Activated T-cell treated with anti-CD3 and anti-CD28 coated beads, Interleukin-2, amount 50 U/mL, for 72 hours (primary cell): ENCODE measurements at places on chromosomes 6 and 20.
A peak's percentile ranks its signal among the peaks of the same experiment; 100 is the strongest.

- DNase-seq = no peak
These were observed 53.2 kb upstream of the BMP2 start for GRCh38 chr20:6714279-6714711.

DNA sequence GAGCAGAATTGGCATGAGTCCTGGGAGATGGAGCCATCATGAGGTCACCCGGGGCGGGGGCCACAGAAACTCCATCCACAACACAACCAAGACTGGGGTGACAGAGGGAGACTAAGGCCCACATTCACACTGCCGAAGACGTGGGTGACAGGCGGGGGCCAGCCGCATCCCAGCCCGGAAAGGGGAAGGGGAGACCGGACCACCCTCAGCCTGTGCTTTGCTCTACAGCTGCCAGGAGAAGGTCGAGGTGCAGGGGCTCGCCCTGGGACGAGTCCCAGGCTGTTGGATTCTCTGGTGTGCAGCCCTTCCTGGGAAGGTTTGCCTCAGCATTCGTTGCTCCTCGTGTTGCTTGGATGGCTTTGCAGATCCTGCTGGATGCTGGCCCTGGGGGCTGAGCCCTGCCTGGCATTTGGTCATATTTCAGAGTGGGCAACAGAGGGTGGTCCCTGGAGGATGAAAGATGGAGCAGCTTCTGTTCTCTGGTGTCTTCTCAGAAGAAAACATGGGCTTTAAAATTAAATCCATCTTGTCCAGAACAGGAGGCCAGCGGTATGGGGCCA lies 328.9 kb downstream of the TAF4 start:
- DNase-seq = no peak

DNA sequence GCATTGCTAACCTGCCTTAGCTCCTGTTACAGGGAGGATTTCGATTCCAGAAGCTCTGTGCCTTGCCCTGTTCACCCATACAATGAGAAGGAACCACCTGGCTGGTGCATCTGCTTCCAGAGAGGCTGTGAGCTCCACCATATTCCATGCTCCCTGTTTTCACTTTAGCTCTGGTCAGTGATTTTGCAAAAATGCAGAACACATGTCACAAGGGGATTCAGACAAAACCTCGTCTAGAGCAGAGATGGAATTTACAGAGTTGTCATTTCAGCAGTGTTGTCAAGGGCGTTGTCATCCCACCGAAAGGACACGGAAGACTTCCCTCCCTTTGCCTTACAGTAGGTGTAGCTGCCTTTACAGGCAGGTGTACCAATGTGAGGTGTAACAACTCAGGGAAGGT lies 223.0 kb upstream of the ARID1B start:
- no peak for DNase-seq

DNA sequence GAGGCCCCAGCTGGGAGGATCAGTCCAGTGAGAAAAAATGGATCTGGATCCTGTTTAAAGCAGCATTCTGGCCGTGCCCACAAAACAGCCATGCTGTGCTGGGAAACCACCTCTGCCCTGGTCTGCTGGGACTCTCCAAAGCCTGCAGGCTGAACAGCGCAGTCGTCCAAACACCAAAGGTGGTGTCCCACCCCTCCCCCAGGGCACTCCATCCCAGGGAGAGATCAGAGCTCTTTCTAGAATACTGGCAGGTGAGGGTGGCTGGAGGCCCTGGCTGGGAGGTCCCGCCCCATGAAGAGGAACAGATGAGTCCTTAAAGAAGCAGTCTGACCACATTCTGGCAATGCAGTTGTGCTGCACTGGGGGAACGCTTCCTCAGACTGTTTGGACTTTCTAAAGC lies 84.6 kb downstream of the MRAP2 start:
- DNase-seq = no peak

GRCh38 chr6:154569156-154569862 lies 58.8 kb upstream of the CNKSR3 start:
- no peak for DNase-seq

DNA sequence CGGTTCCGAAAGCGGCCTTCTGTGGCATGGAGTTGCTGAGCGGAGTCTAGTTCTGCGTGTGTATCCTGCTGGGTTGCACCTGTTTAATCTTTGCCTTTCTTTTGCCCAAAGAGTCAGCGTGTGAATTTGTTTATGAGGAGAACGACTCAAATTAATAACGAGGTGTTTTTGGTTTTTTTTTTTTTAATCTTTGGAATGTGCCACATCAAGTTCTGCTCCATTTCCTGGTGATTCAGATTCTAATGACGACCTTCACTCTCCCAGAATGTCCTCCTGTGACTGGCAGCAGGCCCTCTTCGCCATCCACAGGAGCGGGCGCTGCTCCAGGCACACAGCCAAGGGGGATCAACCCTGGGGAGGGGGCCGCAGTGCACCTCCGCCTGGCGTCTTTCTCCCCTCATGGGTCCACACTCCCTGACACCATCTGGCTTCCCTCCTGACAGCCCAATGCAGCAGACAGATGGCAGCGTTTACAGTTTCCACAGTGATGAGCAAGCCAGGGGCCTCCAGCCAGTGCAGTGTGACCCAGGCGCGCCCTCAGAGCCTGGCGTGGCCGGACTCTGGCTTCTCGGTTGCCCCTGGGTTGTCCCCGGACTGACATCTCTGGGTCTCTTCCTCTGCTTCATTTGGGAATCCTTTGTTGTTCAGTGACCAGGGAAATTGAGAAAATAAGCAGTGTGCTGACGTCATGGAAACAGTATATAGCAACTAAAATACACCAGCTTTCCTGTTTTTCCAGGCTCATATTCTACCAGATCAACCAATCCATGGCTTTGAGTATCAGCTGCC lies 27.5 kb upstream of the AFDN start:
- no peak for DNase-seq

DNA sequence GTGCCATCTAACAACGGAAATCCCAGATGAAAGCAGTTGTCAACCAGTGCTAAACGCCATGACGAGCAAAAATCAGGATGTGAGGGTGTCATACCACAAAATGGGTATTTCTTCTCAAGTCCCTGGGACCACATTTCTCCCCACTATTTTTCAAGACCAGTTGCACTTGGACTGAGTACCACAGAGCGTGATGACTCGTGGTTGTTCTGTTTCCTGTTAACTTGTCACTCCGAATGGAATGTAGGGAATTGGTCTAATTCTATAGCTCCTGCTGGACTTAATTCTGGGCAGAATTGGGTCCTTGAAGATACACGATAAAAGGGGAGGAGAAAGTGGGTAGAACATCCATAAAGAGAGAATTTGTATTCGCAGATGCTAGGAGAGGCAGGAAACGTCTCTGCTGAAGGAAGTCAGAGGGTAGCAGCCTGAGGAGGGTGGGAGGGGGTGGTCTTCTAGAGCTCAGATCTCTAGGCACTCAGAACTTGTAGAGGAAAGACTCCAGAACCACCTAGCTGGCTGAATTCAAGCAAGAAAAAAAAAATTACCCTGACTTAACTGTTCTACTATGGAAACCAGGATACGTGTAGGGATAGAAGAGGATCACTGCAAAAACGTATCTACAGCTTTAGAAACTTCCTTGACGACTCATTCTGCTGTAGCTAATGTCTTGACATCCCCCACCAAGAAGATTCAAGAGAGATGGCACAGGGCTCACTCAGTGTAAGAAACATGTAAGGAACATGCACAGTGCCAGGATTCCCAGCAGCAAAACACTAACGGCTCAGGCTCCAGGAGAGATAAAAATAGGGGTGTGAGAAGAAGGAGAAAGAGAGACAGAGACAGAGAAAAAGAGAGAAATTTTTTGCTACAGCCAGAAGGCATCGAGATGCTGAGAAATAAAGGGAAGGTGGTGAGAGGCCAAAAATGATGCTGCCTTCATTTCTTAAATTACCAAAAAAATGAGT lies 494.7 kb downstream of the CD83 start:
- no peak for DNase-seq

GRCh38 chr6:15460110-15460727 lies 202.6 kb downstream of the DTNBP1 start:
- no peak for DNase-seq

DNA sequence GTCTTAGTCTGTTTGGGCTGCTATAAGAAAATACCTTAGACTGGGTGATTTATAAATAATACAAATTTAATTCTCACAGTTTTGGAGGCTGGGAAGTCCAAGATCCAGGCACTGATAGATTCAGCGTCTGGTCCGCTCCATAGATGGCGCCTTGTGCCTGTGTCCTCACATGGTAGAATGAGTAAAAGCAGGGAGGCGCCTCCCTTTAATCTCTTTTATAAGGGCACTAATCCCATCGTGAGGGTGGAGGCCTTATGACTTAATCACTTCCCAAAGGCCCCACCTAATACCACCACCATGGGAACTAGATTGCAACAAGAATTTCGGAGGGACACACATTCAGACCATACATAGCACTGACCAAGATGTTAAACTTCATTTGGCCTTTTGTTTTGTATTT lies 91.2 kb upstream of the TMEM181 start:
- no peak for DNase-seq

DNA sequence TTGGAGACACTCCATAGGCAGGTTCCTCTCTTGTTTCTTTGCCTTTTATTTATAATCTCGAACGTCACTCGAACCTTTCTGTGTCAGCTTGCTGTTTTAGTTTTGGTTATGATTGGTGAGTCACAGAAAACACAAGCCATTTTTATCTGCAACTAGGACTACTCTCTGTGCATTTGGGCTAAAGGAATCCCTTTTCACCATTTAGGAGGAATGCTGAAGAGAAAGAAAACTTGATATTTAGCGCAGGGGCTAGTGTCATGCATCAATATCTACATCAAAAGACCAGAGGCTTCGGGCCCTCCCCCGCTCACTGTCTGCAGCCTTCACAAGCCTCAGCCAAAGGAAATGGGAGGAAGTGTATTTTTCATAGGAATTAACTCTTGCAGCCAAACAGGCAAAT lies 507.8 kb upstream of the CITED2 start:
- DNase-seq = no peak

GRCh38 chr6:53614676-53615075 lies 50.9 kb downstream of the KLHL31 start:
- DNase-seq = no peak

- no peak for DNase-seq
These were observed 30.1 kb upstream of the SULF2 start for GRCh38 chr20:47815416-47815806.

DNA sequence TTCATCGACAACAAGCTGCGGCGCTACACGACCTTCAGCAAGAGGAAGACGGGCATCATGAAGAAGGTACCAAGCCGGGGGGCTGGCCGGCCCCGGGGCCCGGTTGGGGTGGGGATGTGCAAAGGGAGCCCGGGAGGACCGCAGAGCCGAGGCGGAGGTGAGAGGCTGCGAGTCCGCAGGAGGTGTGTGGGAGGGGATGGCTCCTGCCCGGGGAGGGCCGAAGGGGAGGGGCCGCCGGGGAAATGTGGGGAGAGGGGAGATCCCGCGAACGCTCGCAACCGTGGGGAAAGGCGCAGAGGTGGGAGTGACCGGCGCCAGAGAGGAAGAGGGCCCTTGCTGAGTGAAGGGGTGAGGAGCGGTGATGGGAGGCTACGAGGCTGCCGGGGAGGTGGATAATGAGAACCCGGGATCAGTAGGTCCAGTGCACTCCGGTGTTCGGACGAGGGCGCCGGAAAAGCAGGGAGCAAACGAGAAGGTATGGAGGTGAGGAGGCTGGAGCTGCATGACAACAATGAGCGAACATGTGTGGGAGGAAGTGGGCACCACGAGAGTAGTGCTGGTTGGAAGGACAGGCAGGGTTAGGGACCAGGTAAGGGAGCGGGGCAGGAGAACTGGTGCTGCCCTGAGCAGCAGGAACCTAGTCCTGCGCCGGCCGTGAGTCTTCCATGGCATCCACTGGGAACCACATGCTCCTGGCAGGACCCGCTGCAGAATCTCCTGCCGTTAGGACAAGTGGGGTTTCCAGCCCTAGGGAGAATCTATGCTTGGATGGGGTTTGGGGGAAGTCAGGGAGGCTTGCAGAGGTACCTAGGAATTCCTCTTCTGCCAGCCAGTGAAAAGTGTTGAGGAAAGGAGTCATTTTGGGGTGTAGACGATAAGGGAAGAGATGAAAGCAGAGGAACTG lies 1.3 kb downstream of the SRF start:
- peak; percentile 70 for DNase-seq

- DNase-seq = no peak
These were observed 221.6 kb upstream of the ASCC3 start for GRCh38 chr6:101102702-101103101.

DNA sequence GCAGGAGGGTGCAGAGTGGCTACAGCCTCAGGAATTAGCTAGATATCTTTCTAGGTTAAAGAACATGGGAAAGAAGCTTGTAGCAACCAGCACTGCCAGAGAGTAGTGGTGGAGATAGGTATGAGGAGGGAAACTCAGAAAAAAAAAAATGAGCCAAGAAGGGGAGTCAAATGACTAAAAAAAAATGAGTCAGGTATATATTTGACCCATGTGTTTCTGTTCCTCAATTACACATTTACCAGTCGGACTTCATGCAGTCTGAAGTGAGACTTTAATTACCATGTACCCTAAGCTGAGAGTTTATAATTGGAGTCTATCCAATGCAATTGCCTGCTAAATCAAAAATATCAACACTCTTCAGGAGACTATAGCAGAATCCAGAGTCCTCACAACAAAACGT lies 964.6 kb downstream of the HACE1 start:
- DNase-seq = no peak

DNA sequence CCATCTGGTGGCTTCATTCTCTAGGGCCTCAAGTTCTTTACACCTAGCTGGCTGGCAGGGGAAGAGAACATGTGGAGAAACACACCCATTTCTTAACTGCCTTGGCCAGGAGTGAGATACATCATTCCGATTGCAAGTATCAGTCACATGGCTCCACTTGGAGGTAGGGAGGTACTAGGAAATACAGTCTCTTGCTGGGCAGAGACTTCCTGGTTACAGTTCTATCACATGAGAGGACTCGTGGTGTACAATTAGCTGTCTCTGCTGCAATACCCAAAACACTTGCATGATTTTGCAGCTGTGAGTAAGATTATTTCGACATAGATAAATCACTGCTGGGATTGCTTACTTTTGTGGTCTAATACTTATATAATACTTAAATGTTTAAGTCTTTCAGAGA lies 51.1 kb downstream of the GTF2H5 start:
- no peak for DNase-seq

DNA sequence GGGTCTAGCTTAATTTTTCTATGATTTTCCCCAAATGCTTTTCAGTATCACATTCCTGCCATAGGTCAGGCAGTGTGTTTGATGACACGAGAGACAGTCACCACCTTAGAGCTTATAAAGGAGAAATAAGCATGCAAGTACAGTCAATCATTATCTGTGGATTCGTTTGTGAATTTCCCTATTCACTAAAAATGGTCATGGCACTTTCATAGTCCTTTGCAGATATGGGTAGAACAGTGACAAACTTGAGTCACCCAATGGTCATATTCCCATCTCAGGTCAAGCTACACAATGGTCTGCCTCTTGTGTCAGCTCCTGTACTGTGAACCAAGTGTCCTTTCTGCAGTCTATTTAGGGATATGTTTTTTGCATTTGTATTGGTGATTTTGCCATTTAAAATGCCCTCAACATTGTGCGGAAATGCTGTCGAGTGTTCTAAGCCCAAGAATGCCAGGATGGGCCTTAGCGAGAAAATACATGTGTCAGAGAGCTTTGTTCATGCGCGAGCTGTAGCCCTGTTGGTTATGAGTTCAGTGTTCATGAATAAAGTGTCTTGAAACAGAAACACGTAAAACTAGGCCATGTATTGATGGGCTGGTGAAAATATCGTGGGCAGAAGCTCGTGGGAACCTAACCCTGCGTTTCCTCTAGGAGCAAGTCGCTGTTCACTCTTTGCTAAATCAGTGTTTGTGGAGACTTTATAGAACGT lies 19.8 kb downstream of the SUMO4 start:
- no peak for DNase-seq
